Keratinocyte (primary cell): ENCODE measurements at places on chromosomes 13 and 19.
A peak's percentile ranks its signal among the peaks of the same experiment; 100 is the strongest.

DNA sequence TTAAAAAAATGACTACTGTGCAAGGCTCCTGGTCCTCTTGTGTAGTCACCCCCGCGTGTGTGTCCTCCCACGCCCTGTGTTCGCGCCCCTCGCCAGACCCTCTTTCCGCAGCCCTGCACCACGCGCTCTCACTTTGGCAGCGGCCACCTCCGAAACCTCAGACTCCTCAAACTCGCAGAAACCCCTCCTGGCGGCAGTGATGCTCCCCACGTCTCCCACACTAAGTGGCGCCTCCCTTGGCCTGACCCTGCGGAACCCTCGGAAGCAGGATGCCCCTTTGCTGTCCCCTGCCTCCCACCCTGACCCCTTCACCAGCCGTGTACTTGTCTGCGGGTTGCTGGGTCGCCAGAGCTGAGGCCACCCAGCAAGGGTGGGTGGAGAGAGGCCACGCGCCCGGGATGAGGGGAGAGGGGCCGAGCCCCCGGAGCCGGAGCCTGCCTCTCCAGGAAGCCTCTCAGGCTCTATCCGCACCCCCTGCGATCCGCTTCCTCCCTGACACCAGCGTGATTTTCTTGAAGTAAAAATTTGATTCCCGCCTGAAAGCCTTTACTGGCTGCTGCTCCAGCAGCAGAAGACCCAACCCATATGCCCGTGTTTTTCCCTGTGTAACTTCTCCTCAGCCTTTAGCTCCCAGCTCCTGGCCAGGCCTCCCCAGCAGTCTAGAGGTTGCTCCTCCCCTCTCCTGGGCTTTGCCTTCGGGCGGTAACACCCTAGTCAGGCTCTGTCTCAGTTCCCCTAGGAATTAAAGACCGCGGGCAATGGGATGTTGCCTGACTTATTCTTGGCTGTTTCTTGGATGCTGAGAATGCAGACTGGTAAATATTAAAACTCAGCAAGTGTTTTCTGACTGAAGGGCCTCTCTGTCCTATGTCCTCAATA lies 55.2 kb downstream of the MIPEP start:
- DNase-seq: no peak

DNA sequence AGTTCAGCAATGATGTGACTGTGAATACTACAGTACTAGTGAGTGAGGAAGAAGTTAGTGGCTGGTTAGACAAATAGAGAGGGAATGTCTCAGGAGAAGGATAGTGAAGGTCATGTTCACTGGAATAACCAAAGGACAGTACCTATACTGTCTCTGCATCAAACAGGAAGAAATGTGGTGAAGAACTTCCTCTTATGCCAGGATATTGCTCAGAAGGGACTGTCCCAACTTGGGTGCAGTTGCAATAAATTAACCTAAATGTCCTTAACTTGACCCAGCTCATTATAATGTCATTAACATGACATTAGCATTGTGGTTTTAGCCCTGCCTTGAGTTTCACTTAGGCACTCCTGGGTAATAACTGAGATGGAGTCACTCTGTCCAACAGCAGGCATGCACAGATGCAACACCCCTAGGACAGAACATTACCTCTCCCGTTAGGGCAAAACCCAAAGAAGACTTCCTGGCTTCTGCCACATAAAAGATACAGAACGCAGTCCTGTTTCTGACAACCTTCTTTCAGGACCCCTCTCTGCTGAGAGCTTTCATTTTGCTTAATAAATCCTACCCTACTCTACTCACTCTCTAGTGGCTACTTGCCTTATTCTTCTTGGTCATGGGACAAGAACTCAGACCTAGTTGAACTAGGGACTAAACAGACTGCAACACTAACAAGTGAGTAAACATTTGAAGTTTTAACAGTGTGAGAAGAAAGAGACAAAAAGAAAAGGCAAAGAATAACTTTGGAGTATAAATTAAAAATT lies 1591.6 kb upstream of the MIR17HG start:
- no peak for DNase-seq

- peak; percentile 9 for DNase-seq
Observed at GRCh38 chr13:26619358-26619757, 61.9 kb downstream of the WASF3 start.

GRCh38 chr13:51275101-51275500 lies 52.9 kb downstream of the FAM124A start:
- DNase-seq: no peak

GRCh38 chr13:41054919-41055619 lies 6.2 kb upstream of the WBP4 start:
- DNase-seq: no peak

DNA sequence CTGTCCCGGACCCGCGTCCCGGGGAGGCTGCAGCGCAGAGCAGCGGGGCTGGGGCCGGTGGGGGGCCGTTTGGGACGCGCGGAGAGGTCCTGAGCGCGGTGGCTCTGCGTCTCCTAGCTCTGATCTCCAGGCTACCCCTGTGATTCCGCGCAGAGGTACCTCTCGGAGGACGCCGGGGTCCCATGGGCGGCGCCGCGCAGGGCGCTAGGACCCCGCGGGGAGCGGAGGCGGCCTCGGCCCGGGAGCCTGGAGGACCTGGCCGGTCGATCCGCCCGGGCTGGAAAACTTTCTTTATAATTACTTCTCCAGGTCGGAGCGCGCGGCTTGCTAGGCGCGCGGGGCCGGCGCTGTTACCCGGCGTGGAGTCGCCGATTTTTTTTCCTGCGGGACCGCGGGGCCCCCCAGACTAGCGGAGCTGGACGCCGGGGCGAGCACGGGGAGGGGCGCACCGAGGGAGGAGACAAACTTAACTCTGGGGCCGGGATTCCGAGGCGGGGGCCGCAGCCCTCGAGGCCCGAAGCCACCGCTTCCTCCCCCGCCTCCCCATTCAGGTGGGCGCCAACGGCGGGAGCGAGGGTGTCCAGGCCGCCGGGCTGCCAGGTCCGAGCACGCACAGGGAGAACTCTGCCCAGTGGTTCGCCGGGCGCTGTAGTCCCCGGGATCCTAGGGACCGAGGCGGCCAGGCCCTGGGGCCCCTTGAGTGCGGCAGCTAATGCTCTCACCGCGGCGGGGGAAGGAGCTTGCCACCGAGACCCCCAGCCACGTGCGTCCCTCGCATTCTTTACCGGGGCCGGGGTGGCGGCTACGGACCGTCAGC lies 848 bp upstream of the CEBPA start:
- DNase-seq: no peak

- DNase-seq: no peak
Observed at GRCh38 chr19:30497034-30497433, 124.8 kb downstream of the ZNF536 start.

DNA sequence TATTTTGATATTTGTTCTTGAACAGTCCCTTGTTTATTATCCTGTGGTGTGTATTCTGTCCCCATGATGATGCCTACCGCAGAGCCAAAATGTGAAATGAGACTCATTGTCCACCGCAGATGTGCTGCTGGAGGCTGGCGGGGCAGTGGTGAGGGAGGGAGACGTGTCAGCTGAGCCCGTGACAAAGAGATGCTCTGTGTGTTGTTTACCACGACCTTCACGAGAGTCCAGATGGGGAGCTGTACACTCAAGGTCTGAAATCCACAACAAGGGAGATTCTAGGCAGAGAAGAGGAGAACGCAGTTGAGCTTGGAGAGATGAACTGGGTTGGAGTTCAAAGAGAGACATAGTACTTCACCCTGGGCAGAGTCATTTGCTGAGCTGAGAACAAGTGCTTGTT lies 20.8 kb upstream of the AMER2 start:
- no peak for DNase-seq

DNA sequence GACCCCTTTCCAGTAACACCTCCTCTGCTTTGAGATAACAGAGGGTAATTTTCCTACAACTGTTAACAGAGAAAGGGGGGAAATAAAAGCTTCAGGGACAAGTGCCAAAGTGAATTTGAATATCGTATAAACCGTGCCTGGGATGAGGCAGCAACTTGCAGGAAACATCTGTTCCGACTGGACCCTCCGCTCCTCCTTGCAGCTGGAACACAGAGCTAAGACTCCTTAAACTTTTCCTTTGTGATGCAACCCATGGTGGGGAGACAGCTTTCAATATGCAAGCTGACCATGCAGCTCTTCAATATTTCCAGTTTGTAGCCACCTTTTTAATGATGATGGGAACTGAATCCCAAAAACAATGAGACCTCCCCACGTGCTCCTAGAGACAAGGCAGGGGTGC lies 432.6 kb downstream of the ZNF536 start:
- no peak for DNase-seq

- DNase-seq: no peak
Observed at GRCh38 chr13:78540058-78540457, 63.3 kb downstream of the POU4F1 start.

DNA sequence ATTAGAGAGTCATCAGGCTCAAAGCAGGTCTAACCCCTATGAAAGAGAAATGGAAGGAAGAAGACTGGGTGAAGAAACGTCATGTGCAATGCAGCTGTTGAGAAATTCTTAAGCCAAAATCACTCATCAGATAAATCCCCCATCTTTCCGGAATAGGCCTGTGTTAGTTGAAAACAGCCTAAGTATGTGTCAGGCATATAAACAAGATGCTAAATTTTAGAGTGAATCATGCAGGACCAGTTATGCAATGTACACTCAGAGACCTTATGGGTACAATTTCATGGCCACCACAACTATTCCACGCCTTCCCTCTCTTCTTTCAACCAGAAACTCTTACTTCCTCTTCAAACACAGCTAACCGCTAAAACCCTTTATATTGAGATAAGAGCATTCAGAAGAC lies 717.7 kb upstream of the ATXN8OS start:
- DNase-seq: no peak

DNA sequence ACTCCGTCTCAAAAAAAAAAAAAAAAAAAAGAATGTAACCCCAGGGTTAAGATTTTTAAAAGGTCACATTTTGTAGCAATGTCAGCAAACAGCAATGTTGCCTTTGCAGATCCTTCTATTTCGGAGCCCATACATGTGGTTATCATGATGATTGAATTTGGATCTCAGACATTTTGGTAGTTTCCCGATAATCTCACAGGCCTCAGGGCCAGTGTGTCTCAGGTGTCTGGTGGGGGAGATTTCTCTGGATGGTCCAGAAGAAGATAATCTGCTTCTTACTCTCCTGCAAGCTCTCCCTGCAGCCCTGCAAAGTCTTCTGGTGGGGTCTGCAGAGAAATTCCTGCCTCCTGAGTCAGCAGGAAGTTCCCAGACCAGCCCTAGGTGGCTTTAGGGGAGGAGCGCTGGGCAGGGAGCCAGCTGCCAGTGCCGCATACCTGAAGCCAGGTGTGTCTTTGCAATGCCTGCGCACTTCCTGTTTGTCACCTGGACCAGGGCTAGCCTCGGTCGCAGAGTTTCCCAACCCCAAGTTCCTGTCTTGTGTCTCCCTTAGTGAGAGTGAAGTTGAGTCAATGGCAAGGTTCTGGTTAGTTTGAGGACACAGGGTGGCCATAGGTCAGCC lies 1.4 kb downstream of the SH2D3A start:
- DNase-seq: peak; percentile 94

DNA sequence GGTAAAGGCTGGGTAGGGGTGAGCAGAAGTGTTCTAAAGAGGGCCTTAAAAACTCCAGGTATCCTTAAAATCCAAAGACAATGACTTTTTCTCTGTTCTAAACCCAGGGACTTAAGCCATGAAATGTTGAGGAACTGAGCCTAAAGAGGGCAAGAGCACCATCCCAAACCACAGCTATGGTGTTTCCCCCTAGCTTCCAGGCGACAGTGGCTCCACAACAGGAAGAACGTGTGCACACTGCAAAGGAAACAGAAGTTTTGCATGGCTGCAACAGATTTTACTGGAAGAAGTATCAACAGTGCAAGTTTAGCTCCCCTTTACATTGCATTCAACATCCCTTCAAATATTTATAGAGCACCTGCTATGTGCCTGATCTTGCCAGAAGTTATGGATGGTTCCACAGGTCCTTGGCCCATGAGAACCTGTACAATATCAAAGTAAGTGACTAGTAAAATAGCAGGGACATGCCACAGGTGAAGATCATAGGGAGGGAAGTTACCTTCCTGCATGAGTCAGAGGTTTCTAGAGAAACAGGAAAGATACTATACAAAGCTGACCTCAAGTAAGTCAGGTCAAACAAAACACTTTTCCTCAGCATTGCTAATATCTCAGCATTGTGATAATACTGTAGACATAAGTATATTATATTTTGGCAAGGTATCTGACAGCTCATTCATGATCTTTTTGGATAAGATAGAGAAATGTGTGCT lies 8.4 kb upstream of the KCTD12 start:
- DNase-seq: no peak

- no peak for DNase-seq
Observed at GRCh38 chr13:77345150-77345780, 18.4 kb upstream of the MYCBP2 start.

GRCh38 chr13:32041429-32041828 lies 9.9 kb downstream of the FRY start:
- no peak for DNase-seq

GRCh38 chr13:61142506-61142905 lies 273.1 kb downstream of the PCDH20 start:
- DNase-seq: no peak

GRCh38 chr19:47358936-47359335 lies 9.8 kb downstream of the DHX34 start:
- DNase-seq: no peak

- no peak for DNase-seq
Observed at GRCh38 chr13:111380431-111380830, 60.0 kb downstream of the TEX29 start.

DNA sequence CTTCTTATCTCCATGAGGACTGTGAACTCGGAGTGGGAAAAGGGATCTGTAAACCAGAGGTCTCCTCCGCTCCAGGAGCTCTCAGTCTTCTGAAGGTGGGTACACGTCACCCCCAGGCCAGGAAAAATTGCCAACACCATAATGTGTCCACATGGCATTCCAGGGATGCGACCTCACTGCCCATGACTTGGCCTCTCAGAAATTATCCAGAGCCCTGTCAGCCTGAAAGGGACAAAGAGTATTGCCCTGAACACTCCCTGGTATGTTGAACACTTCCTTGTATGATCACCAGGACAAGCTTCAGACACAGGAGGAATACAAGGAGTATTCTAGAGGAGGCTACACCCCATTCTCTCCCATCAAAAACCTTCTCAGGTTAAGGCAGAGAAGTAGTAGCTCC lies 81.0 kb upstream of the SLC7A1 start:
- DNase-seq: no peak

DNA sequence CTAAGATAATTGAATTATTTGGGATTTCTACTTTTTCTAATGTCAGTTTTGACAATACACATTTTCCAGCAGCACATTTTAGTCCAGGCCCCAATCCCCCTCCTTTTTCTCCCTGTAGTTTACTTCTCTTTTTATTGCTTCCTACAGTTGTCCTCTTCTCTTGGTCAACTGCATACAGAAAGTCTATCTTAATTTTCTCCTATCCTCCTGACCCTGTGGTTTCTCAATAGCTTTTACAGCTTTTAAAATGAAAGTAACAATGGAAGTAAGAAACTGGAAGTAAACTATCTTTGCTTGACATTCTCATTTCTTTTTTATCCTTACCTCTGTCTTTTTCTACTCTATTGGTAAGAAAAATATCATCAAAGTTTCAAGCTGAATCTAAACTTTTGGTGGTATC lies 106.5 kb upstream of the OXGR1 start:
- no peak for DNase-seq

DNA sequence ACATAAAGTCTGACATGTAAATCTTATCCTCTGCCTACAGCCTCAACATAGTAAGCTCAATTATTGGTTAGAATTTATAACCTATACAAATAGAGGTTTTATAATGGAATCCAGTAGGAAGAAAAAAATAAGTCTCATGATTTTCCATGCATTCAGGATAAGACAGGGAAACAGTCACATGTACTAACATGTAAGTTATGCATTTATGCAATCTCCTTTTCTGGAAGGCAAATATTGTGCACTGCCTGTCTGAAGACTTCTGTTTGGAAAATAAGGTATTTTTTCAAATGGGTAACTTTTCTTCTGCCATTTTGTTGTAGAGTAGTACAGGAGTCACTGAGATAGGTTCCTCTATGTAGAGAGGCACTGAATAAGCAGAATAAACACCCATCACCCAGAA lies 92.7 kb downstream of the NALCN start:
- DNase-seq: no peak
